ENCODE measurements at places on chromosomes 6 and 20.
A peak's percentile ranks its signal among the peaks of the same experiment; 100 is the strongest.

DNA sequence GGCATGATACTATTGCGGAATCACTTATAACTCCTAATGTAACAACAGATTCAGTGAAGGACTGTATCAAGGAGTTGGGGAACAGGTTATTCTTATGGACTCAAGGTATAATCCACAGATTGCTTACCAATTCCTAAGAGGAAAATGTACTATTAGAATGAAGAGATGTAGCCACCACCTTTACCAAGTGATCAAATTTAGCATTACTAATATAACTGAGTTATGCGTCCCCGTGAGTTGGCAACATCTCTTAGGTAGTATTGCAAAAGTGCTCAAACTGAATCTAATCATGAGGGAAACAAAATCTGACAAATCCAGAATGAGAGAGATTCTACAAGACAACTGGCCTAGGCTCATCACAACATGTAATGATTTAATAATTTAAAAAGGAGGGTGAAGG is 777 bp upstream of the SNRNP48 start:
- no peak for DNase-seq

- DNase-seq, result no peak
Observed at GRCh38 chr6:141688916-141689315, 443.8 kb upstream of the GJE1 start.

DNA sequence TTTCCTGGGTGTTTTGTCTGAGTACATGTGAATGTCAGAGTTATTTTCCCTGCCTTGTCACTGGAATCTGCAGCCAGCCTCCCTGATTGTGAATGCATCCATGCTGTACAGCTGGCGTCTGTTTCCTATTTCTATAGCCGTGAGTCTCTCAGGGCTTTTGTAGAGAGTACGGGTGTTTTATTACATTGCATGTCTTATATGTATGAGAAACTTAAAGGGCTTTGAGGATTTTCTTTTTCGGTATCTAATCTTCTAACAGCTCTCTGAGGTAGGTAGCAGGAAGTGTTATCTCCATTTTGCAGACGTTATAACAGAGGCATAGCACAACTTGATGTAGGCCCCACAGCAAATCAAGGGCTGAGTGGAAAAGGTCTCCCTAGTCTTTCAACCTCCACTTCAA is 272.9 kb downstream of the PRL start:
- DNase-seq, result no peak

GRCh38 chr6:131937226-131937625 is 13.9 kb downstream of the CCN2 start:
- peak; percentile 31 for DNase-seq

DNA sequence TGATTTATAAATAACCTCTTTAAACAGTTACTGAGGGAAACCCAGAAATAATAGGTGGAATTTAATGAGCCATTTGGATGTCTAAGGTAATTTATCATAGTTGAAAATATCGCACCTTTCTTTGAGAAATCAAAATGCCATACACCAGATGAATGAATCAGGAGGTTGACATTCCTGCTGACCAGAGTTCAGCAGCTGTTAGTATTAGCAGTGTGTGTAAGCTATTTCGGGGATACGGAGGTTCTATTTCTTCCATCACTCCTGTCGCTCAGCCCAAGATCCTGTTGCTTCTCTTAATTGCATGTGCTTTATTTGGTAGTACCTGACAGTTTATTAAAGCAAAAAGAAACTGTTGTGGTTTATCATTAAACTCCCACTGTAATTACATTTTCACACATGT is 67.1 kb downstream of the HDGFL1 start:
- DNase-seq, result no peak
